Osteoblast (primary cell): ENCODE measurements at places on chromosomes 3 and 15. TPM values are rescaled to one million over a fixed set of nuclear protein-coding genes. Genes with fewer than 3 reads are reported as not detected.

The RTP3 gene
- total RNA-seq: not detected in 2 replicates

The FBXO22 gene
- total RNA-seq: 27.1 and 27.4 TPM in 2 replicates

The LSMEM2 gene
- not detected in 2 replicates for total RNA-seq

The UBAP1L gene
- total RNA-seq: 2.9 and 3.3 TPM in 2 replicates

DNA sequence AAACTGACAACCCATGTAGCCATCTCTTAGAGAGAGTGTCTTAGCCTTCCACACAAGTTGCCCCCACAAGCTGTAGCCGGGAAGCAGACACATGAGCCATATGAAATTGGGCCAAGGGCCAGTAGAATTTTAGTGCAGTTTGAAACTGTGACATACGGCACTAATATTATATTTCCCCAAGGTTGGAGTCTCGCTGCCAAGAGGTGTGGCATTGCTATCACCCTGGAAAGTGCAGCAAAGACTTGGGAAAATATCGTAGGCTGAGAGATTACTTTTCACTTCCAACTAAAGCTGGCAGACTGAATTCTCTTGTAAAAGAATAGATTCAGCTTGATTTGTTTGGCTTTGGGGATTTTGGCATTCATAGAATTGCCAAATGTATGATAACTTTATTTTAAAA is 89.2 kb downstream of the ECT2 start:
- H3K4me3 ChIP-seq: no peak overlapping the region
- no peaks in the 10 kb centered on the region for H3K4me1 ChIP-seq
- H3K27ac ChIP-seq: no peak overlapping the region
- no peaks in the 10 kb centered on the region for H3K36me3 ChIP-seq

- no peak for DNase-seq
- no peaks in the 10 kb centered on the region for H3K36me3 ChIP-seq
- no peaks in the 10 kb centered on the region for H3K27me3 ChIP-seq
Observed at GRCh38 chr3:25830373-25831280, 40.7 kb downstream of the OXSM start.

- peaks cover 9% of the 10 kb centered on the region for H3K4me1 ChIP-seq
- H3K36me3 ChIP-seq: peaks cover 19% of the 10 kb centered on the region
Observed at GRCh38 chr3:196886144-196886543, 18.4 kb downstream of the SENP5 start.

DNA sequence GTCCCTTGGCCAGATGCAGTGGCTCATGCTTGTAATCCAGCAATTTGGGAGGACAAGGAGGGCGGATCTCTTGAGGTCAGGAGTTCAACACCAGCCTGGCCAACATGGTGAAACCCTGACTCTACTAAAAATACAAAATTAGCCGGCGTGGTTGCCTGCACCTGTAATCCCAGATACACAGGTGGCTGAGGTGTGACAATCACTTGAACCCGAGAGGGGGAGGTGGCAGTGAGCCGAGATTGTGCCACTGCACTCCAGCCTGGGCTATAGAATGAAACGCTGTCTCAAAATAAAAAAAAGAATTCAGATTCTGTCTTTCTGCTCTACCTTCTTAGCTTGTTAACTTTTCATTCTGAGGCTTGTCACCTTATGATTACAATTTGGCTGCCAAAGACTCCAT is 22.1 kb downstream of the MYO5A start:
- no peaks in the 10 kb centered on the region for H3K27me3 ChIP-seq
- no peak for DNase-seq
- H3K4me3 ChIP-seq: no peak overlapping the region
- no peaks in the 10 kb centered on the region for H3K36me3 ChIP-seq
- H3K4me1 ChIP-seq: peaks cover 10% of the 10 kb centered on the region
- H3K27ac ChIP-seq: no peak overlapping the region

DNA sequence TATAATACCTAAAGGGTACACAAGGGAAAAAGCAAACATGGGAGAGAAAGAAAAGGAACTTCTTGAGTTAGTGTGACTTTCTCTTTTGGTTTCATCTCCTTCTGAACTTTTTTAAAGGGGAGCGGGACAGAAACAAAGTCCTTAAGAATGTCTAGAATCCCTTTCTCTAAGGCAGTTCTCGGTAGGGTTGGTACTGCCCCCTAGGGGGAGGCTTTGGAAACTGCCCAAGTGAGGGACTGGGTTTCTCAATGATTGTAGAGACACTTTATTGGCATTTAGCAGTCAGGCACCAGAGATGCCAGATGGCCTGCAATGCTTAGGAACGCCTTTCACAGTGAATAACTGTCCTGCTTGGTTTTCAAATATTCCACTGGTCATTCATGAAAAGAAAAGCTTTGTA is 172.7 kb downstream of the WDR72 start:
- no peaks in the 10 kb centered on the region for H3K36me3 ChIP-seq
- DNase-seq: no peak
- H3K27ac ChIP-seq: no peak overlapping the region
- H3K4me3 ChIP-seq: no peak overlapping the region
- no peaks in the 10 kb centered on the region for H3K27me3 ChIP-seq

DNA sequence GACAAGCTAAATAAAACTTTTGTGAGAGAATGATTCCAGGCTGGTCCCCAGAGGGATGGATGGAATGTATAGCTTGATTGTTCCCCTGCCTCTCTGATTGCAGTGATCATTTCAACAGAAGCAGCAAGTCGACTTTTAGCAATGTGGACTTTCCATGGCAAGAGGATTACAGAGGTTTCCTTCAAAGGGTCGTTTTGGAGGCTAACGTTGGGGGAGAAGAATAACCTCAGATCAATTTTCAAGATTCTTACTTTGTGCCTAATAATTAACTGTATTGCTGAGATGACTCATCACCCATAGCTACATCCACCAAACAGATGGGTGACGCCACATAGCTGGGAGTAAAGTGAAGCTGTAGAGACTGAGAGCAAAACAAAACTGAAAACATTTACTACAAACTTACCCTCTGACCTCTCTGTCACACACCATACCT is 79.9 kb downstream of the GTPBP8 start:
- no peaks in the 10 kb centered on the region for H3K27me3 ChIP-seq
- DNase-seq: no peak
- H3K36me3 ChIP-seq: no peaks in the 10 kb centered on the region
- no peak overlapping the region for H3K27ac ChIP-seq
- H3K4me1 ChIP-seq: no peaks in the 10 kb centered on the region

DNA sequence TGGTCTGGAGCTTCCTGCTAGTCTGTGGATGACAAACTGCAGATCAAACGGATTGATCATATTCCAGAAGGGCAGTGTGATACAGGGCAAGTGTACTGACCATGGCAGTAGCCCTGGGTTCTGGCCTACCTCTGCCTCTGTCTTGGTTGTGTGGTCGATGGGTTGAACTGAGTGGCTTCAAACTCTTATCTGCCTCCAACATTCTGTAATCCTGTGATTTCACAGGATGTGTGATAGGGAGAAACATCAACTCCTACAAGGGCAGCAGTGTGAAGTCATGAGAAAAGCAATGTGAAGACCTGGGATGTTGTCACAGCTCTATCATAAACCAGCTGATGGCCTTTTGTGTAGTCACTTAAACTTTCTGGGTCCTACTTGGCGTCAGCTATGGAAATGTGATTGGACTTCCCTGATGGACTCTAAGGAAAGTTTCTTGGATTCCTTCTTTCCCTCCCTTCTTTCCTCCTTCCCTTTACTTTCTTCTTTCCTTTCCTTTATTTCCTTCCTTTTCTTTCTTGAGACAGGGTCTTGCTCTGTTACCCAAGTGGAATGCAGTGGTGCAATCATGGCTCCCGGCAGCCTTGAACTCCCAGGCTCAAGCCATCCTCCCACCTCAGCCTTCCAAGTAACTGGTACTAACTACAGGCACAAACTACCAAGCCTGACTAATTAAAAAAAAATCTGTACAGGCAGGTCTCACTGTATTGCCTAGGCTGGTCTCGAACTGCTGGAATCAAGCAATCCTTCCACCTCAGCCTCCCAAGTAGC is 114.8 kb downstream of the BBX start:
- H3K4me1 ChIP-seq: no peaks in the 10 kb centered on the region
- H3K27ac ChIP-seq: no peak overlapping the region
- H3K36me3 ChIP-seq: no peaks in the 10 kb centered on the region
- DNase-seq: no peak
- H3K4me3 ChIP-seq: no peak overlapping the region

GRCh38 chr15:66523926-66524325 is 18.8 kb downstream of the ZWILCH start:
- peaks cover 27% of the 10 kb centered on the region for H3K36me3 ChIP-seq
- H3K27ac ChIP-seq: no peak overlapping the region
- H3K27me3 ChIP-seq: no peaks in the 10 kb centered on the region
- H3K4me1 ChIP-seq: no peaks in the 10 kb centered on the region
- DNase-seq: no peak
- H3K4me3 ChIP-seq: no peak overlapping the region

GRCh38 chr3:149643963-149644362 is 13.9 kb downstream of the WWTR1 start:
- peaks cover 46% of the 10 kb centered on the region for H3K4me1 ChIP-seq
- no peaks in the 10 kb centered on the region for H3K27me3 ChIP-seq
- H3K36me3 ChIP-seq: peaks cover 31% of the 10 kb centered on the region
- no peak overlapping the region for H3K4me3 ChIP-seq
- DNase-seq: no peak
- peak overlapping the region; percentile 67 for H3K27ac ChIP-seq

DNA sequence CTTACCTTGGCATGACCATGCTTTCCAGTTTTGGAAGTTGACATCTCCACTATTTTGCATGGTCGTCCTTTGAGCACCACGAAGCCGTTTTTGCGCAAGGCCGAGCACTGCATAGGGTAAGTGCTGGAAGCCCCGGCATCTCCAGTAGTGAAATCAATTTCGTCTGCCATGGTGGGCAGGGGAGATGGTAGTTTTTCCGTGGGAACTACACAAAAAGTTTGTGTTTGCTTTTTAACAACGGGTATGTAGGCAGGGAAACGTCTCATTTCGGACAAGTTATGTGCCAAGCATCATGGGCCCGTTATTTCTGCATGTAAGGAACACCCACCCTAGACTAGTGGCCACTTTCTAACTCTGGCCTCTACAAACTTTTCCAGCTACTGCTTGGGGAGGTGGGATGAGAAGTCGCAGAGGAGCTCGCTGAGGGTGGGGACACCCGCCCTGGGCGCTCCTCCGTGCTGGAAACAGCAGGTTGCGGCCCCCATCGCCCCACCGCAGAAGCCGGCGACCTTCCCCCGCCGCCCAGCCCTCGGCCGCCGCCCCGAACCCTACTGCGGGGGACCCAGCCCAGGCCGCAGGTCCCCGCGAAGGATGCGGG is 701 bp downstream of the EIF5A2 start:
- no peaks in the 10 kb centered on the region for H3K27me3 ChIP-seq
- peak overlapping the region; percentile 55 for H3K27ac ChIP-seq
- peak; percentile 90 for DNase-seq
- H3K4me1 ChIP-seq: peaks cover 10% of the 10 kb centered on the region
- H3K36me3 ChIP-seq: no peaks in the 10 kb centered on the region

DNA sequence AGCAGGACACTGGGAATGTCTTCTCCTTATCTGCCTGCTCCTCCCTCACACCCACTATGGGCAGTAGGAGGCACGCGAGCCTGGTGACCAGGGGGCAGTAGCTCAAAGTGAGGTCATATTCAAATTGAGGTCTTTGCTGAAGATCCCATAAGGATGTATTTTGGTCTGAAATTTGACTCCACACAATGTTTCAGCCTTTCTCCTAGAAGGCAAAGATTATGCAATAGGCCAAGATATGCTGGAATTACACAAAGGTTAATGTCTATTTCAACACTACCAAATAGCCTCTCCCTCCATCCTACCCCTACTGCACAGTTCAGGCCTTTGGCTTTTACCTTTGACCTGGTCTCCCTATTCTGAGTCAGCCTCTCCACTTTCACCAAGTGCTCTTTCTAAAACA is 203.0 kb downstream of the TIGIT start:
- no peaks in the 10 kb centered on the region for H3K27me3 ChIP-seq
- H3K36me3 ChIP-seq: no peaks in the 10 kb centered on the region
- peaks cover 50% of the 10 kb centered on the region for H3K4me1 ChIP-seq
- no peak overlapping the region for H3K4me3 ChIP-seq
- no peak for DNase-seq

DNA sequence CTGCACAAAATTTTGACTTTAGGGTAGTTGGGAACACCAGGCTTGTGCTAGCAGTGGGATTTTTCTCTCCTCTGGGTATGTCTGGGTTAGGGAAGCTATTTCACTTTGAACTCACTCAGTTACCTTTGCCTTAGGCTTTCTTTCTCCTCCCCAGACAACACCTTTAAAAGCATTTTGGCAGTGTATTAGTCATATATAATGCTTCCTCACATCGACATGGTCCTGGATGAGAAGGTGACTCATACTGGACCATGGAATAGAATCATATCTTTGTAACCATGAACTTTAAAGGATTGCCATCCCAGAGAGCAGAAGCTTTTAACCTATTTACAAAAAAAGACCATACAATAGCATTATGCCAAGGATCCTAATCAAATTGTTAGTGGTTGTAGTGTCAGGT is 2.7 kb downstream of the RYR3 start:
- no peaks in the 10 kb centered on the region for H3K36me3 ChIP-seq
- DNase-seq: no peak
- H3K27me3 ChIP-seq: peaks cover 32% of the 10 kb centered on the region

DNA sequence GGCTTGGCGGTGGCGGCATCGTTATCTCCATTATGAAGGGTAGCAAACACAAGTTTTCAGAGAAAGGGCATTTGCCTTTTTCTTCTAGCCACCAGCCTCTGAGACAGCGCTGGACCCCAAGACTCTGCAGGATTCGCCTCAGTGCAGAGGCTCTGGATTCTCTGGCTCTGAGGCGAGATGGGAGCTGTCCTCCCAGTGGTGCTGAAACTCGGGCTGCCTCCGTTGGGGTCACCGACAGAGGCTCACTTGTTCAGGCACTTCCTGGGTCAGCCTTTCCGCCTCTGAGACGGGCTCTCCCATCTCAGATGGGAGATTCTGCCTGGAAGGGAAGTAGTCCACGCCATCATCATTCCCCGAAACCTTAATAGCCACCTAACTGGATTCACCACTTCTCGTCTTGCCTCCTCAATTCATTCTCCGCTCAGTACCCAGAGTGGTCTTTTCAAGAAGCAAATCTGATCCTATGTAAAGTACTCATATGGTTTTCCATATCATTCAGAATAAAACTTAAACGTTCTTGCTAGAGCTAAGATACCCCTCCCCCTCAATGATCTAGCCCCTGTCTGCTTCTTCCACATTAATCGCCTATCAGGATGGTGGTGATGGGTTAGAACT is 76.9 kb downstream of the RHCG start:
- peak; percentile 73 for DNase-seq
- H3K27ac ChIP-seq: no peak overlapping the region
- no peaks in the 10 kb centered on the region for H3K36me3 ChIP-seq
- no peaks in the 10 kb centered on the region for H3K4me1 ChIP-seq
- H3K4me3 ChIP-seq: no peak overlapping the region

DNA sequence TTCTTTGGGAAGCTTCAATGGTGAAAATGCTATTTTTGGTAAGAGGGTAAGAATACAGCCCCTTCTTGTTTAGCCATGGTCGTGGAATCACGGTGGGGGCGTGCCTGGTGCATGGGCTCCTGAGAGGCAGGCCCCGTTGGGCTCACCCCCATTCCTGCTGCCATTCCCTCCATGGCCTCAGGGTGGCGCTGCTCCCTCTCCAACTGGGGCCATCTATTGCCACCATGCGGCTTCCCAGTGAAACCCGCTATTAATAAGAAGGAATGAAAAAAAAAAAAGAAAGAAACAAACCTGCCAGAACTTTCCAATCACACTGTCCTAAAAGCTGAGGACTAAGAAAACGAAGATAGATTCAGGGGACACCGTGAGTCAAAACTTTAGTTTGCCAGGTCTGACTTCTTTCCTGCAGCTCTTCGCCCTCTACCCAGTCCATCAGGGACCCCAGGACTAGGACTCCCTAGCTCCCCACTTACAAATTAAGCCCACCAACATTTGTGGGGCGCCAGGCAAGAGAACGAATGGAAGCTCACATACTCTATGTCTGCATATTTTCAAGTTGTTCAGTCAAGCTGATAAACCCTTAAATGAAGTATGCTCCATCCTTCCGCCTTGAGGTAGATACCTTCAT is 30.6 kb upstream of the ABHD2 start:
- peak; percentile 77 for DNase-seq
- H3K27me3 ChIP-seq: no peaks in the 10 kb centered on the region
- no peak overlapping the region for H3K4me3 ChIP-seq

- no peak overlapping the region for H3K4me3 ChIP-seq
- H3K4me1 ChIP-seq: no peaks in the 10 kb centered on the region
- no peak for DNase-seq
Observed at GRCh38 chr3:144294659-144295538, 323.3 kb downstream of the DIPK2A start.
